Lower leg skin (tissue), 4 donors: ENCODE measurements at places on chromosomes 1 and 21. TPM values are rescaled to one million over a fixed set of nuclear protein-coding genes. Genes with fewer than 3 reads are reported as not detected.

GRCh38 chr1:219350172-219350931, 176.7 kb downstream of the LYPLAL1 start:
- DNase-seq = no peak

The S100B gene
- total RNA-seq = 11.1 TPM

DNA sequence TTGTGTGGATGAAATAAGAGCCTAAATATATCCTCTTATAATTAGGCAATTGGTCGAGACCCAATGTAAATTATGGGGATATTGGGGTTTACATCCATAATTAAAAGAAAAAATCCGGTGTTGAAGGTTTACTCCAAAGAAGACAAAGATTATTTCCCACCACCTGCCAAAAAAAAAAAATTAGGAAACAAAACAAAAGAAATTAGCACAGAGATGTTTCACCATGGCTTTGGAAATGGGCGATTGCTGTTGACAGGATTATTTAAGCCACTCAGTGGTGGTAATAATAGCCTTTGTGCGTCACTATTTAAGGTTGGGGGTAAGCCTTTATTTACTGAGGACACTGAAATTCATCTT, 585 bp upstream of the GLRX2 start:
- DNase-seq = no peak

DNA sequence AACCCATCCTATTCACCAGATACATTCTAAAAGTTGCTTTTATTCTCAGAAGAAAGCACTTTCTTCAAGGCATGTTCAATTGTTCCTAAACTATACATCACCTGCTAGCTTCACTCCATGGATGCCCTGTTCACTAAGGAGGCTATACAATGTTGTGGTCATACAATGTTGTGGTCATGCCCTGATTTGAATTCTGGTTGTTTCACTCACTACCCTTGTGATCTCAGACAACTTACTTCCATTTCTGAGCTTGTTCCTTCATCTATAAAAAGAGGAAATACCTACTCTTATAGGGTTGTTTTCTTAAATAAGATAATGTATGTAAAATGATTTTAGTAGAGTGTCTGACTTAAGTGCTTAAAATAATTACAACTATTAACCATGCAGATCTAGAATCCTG, 19.7 kb downstream of the EDEM3 start:
- no peak for DNase-seq

DNA sequence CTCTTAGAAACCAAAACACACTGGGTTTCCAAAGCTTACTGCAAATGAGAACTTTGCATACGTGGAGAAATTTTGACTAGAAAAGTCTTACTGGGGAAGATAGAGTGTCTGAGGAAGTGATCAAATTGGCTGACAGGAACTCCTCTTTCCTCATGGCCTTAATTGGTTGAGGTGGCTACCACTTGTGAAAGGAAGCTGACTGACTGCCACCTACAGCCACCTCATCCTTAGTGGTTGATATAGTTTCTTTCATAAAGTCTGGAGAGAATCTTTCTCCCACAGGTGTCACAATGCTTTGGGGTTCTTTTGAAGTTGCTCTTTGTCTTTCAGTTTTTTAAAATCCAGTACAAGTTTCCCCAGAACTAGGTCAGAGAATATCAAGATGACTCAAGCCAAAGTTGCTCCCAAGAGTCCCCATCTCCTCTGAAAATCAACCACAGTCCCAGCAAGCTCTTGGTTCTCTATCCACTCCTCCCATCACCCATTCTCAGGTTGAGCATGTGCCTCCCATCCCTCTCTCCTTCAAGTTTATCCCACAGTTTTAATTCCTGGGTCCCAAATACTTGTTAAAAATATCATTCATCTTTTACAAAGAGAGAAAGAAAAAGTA, 43.3 kb downstream of the GPR88 start:
- DNase-seq = no peak

- DNase-seq = no peak
Observed at GRCh38 chr1:10196976-10197375, 13.4 kb upstream of the KIF1B start.

DNA sequence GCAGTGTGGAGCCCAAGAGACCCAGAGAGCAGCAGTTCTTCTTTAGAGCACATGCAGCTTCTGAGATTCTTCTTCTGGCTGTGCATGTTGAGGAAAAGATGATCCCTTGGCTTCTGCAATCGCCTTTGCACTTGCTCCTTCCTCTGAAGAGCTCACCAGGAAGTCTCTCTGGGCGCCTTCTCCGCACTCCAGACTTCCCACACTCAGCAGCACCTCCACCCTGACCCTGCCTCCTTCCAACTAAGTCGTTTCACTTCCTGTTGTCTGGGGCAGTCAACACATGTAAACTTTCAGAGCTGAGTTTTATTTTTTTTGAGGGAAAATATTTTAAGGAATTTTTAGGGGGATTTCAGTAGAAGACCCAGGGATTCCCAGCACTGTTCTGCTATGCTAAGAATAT, 73.4 kb upstream of the F3 start:
- peak; percentile 70 for DNase-seq

DNA sequence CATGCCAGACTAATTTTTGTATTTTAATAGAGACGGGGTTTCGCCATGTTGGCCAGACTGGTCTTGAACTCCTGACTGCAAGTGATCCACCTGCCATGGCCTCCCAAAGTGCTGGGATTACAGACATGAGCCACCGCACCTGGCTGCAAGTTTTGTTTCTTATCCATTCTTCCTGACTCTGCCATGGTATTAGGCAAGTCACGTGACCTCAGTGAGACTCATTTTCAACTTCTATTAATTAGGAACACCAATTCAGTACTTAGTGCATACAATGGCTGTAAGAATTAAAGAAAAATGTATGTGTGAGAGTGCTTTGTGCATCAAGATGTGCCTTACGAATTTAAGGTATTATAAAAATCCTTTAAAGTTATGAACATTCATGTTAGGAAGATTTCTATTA, 111.2 kb downstream of the CACNA1E start:
- no peak for DNase-seq

DNA sequence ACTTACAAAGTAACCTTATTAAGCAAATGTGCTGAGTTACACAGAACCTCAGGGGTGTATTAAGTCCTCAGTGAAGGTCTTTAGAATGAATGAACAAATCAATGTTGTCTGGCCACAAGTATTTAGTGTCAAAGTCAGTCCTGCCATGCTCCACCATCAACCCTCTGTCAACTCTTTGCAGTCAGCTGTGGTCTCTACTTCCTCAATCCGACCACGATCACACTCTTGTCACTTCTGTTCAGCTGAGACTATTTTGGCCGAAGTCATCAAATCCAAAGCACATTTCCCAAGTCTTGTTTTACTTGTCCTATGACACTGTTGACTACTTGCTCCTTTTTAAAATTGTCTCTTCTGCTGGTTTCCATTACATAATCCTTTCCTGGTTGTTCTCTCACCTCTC, 173.5 kb downstream of the ST6GALNAC5 start:
- DNase-seq = no peak

DNA sequence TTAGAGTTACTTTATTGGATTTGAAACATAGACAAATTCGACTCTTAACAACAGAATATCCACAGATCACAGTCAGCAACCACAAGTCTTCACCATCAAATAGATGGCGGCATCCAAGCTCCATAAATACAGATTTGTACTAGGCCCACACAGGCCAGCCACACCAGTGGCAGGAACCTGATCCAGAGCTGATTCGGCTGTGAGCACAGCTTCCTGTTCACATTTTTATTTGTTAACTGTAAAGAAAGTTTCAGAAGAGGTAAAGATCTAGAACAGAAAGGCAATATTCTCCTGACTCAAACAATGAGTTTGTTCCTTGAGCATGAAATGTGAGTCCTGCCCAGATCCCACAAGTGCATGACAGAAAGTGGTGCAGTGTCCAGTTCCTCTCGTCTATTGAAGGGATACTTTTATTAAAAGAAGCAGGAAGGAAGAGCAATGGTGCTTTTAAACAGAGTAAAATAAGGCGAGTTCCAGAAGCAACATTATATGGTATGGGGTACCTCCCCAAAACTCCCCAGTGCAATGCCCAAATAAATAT, 205.8 kb downstream of the SLC45A1 start:
- no peak for DNase-seq

GRCh38 chr1:223133824-223134435, 9.1 kb downstream of the TLR5 start:
- peak; percentile 97 for DNase-seq

The LAMTOR5 gene
- 62.9 TPM for total RNA-seq

The PLA2G2D gene
- total RNA-seq = not detected

GRCh38 chr1:111582644-111583618, 36.7 kb upstream of the RAP1A start:
- no peak for DNase-seq

The KCNJ9 gene
- not detected for total RNA-seq

- no peak for DNase-seq
Observed at GRCh38 chr1:224505454-224506093, 71.0 kb upstream of the WDR26 start.

The FAM151A gene
- not detected for total RNA-seq

DNA sequence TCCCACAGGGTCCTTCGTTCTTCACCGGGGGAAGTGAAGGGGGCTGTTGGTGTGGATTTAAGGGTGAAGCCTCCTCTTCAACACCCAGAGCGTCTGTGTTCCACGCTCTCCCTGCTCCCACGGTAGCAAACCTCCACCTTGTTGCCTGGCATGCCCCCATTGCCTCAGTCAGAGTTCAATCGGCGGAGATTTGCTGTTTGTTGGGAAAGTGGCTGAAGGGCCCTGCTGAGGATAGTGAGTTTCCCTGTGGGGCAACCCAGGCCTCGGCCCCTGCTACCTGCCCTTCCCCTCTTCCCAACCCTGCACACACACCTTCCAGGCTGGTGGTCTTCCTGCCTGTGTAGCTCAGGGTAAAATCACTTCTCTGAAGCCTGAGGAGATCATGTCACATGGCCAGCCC, 60.5 kb downstream of the TOR1AIP2 start:
- DNase-seq = peak; percentile 77

The CAPN2 gene
- total RNA-seq = 33.7 TPM

GRCh38 chr1:219173434-219173757, 282 bp upstream of the LYPLAL1 start:
- no peak for DNase-seq

DNA sequence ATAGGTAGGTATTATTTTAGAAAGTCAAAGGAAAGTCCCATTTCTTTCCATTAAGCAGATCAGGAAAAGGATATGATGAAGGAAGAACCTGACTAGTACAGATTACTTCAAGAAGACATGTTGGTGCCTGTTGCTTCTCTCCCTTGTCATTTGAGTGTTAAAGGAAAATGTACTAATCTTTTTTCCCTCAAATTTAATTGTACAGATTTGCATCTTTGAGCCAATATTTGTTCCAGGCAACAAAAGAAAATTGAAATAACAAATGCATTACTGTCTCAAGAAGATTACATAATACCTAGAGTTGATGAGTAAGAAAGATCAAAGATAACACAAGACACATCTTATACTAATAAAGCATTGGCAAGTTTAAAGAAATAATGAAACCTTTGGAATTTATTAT, 566.9 kb upstream of the ZP4 start:
- no peak for DNase-seq

The ZNF593OS gene
- not detected for total RNA-seq

The GBP4 gene
- total RNA-seq = 3.7 TPM

DNA sequence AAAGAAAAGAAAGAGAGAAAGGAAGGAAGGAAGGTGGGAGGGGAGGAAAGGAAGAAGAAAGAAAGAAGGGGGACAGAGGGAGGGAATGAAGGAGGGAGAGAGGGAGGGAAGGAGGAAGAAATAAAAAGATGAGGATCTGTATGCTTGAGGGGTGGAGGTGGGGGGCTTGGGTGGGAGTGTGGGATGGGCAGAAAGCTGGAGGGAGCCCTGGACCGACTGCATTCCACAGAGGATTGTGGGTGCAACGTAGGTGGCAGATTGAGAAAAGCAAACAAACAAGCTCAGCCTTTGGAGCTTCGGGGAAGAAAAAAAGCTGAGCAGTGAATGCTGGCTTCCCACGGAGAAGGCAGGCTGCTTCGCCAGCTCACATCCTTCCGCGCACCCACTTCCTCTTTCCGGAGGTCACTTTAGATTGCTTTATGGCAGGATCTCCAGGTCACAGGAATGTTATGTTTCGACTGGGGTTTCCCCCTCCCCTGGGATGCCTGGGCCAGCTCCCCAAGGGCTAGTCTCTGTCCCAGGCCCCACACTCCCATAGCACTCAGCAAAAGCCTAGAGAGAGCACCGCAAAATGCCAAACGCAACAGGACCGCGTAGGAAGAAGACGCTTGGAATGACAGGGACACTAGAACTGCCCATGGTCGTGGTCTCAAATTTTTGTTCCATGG, 20.7 kb upstream of the LGALS8 start:
- no peak for DNase-seq

The FMO3 gene
- total RNA-seq = 3.2 TPM

DNA sequence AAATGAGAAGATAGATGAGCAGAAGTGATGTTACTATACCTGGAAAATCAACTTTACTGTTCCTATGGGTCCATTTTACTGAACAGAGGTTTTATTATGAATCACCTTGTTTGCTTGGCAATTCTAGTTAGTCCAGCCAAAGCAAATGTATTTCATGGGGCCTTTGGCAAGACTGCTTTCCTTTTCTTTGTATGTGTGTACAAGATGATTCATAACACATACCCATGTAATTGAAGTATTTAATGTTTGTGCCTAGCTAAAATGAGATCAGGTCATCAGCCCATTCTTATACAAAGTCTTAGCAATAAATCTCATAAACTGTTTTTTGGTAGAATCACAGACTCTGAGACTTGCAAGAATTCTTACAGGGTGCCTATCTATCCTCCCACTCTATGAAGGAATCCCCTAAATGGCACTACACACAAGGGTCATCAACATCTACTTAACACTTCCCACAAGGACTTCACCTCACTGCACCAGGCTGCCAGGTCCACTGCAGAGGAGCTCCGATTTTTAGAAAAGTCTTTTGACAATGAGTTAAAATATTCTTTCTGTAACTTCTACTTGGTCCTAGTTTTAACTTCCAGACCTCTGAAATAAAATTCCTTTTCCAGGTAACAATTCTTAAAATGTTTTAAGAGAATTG, 58.5 kb downstream of the LPAR3 start:
- no peak for DNase-seq

GRCh38 chr1:182607566-182607965, 3.4 kb upstream of the RGS16 start:
- DNase-seq = no peak

DNA sequence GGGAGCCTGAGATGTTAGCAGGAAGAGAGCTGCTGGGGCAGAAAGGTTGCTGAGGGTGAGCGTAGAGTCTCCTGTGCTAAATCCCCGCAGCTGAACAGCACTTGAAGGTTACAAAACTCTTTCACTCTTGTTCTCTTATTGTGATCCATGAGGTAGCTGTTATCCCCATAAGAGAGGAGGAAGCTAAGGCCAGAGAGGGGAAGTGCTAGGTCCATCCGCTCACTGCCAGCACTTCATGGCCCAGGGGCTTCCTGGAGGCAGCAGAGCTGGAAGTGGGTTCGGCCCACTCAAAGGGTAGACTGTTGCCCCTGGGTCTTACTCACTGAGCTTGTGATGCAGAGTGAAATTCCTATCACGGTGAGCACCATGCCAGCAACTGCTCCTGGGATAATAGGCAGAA, 5.6 kb downstream of the TMEM234 start:
- DNase-seq = no peak

DNA sequence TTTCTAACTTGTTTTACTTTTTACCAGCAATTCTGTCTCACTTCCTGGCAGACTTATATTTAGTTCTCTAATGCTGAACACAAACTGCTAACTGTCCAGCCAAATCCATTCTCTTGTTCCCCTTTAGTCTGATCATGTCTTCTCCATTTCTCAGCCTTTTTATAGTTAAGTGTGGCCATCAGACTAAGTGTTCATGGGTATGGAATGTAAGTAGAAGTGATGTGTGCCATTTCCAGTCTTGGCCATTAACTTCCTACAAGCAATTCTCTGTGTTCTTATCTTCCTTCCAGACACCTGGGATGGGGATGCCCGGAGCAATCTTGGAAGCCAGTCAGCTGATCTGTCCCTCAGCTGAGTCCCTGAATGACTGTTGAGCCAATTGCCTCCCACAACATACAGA, 165.8 kb downstream of the ST6GALNAC3 start:
- DNase-seq = no peak

GRCh38 chr1:95203908-95204437, 30.0 kb upstream of the RWDD3 start:
- DNase-seq = no peak
